Esophagus squamous epithelium (tissue), 5 donors: ENCODE measurements at places on chromosomes 5 and 9.

- peaks cover 13% of the 10 kb centered on the region for H3K4me1 ChIP-seq
- no peaks in the 10 kb centered on the region for H3K27me3 ChIP-seq
- DNase-seq = no peak
Measured at GRCh38 chr9:132012704-132013357, 66.8 kb downstream of the MED27 start.

GRCh38 chr5:120415985-120416384 lies 48.1 kb upstream of the PRR16 start:
- no peaks in the 10 kb centered on the region for H3K4me1 ChIP-seq
- no peak for DNase-seq
- H3K36me3 ChIP-seq = no peaks in the 10 kb centered on the region
- H3K27me3 ChIP-seq = no peaks in the 10 kb centered on the region
- no peak overlapping the region for H3K4me3 ChIP-seq

GRCh38 chr5:154300207-154300883 lies 109.8 kb downstream of the GALNT10 start:
- H3K36me3 ChIP-seq = peaks cover 24% of the 10 kb centered on the region
- H3K27ac ChIP-seq = no peak overlapping the region
- no peaks in the 10 kb centered on the region for H3K27me3 ChIP-seq
- H3K4me1 ChIP-seq = peaks cover 6% of the 10 kb centered on the region
- DNase-seq = no peak

- H3K27me3 ChIP-seq = no peaks in the 10 kb centered on the region
- no peak overlapping the region for H3K27ac ChIP-seq
- no peak for DNase-seq
- no peaks in the 10 kb centered on the region for H3K4me1 ChIP-seq
Measured at GRCh38 chr9:93295031-93295430, 111.1 kb downstream of the WNK2 start.

DNA sequence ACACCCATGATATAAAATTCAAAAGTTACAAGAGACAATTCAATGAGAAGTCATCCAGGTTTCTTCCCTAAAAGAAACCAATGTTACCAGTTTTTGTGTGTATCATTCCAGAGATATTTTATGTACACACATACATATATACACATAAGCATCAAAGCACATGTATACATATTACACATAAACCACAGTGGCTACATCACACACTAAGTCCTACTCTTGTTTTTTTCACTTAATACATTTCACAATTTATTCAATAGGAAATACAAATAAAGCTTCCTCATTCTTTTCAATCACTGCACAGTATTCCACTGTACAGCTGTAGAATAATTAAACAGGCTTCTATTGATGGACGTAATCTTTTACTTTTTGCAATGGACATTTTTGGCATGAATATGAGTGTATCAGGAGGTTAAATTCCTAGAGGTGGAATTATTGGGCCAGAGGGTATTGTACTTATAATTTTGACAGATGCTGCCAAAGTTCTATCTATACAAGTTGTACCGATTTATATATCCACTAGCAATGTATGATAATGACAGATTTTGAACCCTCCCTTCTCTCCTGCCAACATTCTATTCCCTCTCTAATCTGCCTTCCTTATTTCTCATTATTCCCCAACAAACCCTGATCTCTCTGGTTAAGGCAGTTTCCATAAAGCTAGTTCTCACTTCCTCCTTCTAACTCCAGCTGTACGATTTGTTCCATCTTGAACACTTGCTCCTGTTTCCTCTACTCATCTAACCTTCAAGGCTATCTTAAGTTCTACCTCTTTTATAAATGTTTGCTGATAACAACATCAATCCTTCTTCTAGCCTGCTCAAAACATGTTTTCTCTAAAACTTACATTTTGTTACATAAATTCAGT lies 35.2 kb downstream of the MRPS27 start:
- DNase-seq = no peak
- no peak overlapping the region for H3K27ac ChIP-seq
- H3K4me1 ChIP-seq = peaks cover 33% of the 10 kb centered on the region
- no peak overlapping the region for H3K4me3 ChIP-seq
- H3K27me3 ChIP-seq = no peaks in the 10 kb centered on the region
- H3K36me3 ChIP-seq = peaks cover 5% of the 10 kb centered on the region

GRCh38 chr9:110337727-110338126 lies at the start of gene TXNDC8:
Gene TXNDC8 (minus strand): TSS chr9:110337863.
- no peaks in the 10 kb centered on the region for H3K27me3 ChIP-seq
- no peak for DNase-seq
- no peak within 1 kb of the TSS for H3K4me3 ChIP-seq
- H3K4me1 ChIP-seq = peaks cover 18% of the 10 kb centered on the region

DNA sequence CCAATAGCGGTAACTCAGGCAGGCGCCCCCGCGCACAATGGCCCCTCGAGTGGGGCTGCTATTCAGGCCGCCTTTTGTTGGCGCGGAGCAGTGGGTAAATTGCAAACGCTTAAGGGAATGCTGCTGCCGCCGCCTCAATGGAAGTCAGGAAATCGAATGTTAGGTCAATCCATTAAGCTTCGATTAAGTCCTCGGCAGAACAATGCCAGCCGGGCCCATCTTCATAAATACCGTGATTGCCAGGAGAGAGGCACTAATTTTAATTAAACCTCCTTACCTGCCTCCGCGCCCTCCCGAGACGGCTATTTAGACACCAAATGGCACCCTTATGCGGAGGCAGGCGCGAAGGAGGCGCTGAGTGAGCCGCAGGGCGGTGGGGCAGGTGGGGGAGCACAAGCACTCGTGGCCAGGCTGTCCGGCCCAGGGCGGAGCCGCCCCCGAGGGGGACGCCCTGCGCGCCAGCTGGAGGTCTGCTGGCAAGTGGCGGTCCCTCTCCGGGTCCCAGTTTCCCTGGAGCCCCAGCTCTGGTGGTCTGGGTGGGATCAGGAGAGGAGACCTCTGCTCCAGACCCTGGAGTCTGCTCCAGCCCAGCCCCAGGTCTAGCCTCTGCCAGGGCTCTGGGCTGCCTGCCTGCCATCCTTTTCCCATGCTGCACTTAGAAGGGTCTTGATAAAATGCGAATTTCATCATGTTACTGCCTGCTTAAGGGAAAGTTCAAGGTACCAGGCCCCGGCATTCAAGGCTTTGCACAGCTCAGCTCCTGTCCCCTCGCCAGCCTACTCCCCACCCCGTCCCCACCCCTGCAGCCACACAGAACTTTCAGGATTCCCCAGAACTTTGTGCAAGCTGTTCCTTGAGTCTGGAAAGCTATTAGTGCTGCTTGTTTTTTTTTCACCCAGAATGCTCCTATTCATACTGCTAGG lies 19.7 kb downstream of the NR5A1 start:
- H3K36me3 ChIP-seq = no peaks in the 10 kb centered on the region
- peaks cover 98% of the 10 kb centered on the region for H3K27me3 ChIP-seq
- DNase-seq = no peak
- no peak overlapping the region for H3K4me3 ChIP-seq
- H3K27ac ChIP-seq = no peak overlapping the region

DNA sequence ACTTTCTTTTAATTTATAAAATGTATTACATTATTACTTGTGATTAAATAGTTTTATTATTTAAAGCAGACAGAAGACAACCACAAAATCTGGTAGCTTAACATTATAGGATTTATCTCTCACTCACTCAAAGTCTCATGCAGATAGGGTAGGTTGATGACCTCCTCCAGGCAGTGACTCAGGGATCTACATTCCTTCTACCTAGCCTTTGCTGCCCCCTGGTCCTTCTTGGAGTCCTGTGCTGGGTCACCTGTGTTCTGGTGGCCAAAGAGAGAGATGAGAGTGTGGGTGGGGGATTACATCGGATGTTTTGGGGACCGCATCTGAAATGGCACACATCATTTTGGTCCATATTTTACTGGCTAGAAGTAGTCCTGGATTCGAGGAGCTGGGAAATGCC lies 95.7 kb upstream of the CTSL start:
- no peaks in the 10 kb centered on the region for H3K36me3 ChIP-seq
- no peaks in the 10 kb centered on the region for H3K4me1 ChIP-seq
- no peak for DNase-seq
- no peak overlapping the region for H3K4me3 ChIP-seq
- no peaks in the 10 kb centered on the region for H3K27me3 ChIP-seq
- no peak overlapping the region for H3K27ac ChIP-seq

GRCh38 chr5:776862-777711 lies 7.4 kb downstream of the ZDHHC11B start:
- no peaks in the 10 kb centered on the region for H3K27me3 ChIP-seq
- H3K36me3 ChIP-seq = no peaks in the 10 kb centered on the region
- no peaks in the 10 kb centered on the region for H3K4me1 ChIP-seq
- DNase-seq = no peak

- no peak for DNase-seq
- H3K27me3 ChIP-seq = no peaks in the 10 kb centered on the region
- no peaks in the 10 kb centered on the region for H3K4me1 ChIP-seq
- no peaks in the 10 kb centered on the region for H3K36me3 ChIP-seq
- H3K4me3 ChIP-seq = no peak overlapping the region
Measured at GRCh38 chr5:126931963-126932660, 98.2 kb downstream of the MARCHF3 start.

DNA sequence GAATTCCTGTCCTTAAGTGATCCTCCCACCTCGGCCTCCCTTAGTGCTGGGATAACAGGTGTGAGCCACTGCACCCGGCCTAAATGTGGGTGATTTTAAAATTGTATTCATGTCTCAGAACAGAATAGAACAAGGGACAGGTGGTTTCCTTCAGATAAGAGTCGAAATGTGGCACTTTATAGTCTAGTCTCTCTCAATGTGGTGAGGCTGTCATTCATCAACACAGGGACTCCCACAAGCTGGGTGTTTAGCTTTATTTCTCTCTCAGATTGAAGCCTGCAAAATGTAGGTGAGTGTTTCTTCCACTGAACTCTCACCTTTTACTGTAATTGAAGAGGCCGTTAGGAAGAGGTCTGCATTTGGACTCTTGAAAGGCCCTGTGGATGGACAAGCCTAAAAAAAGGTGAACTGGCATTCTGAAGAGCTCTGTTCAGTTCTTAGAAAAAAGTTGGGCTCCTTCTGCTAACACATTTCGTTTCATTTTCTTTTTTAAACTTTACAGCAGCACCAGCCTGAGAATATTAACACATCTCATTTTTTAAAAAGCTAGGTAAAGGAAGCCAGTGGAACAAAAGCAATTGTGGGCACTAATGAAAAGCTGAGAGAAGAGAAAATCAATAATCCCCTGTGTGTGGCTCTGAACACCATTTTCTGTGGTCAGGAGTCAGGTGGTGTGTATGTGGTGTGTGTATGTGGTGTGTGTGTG lies 126.2 kb upstream of the SLC28A3 start:
- H3K27me3 ChIP-seq = peaks cover 11% of the 10 kb centered on the region
- H3K4me3 ChIP-seq = no peak overlapping the region
- no peak for DNase-seq
- H3K36me3 ChIP-seq = no peaks in the 10 kb centered on the region
- H3K4me1 ChIP-seq = no peaks in the 10 kb centered on the region
- no peak overlapping the region for H3K27ac ChIP-seq

- DNase-seq = no peak
- H3K4me1 ChIP-seq = no peaks in the 10 kb centered on the region
- no peaks in the 10 kb centered on the region for H3K36me3 ChIP-seq
- H3K27ac ChIP-seq = peak overlapping the region; percentile 6
- no peaks in the 10 kb centered on the region for H3K27me3 ChIP-seq
Measured at GRCh38 chr5:35857606-35858205, 1.0 kb downstream of the IL7R start.

- no peak for DNase-seq
- no peak overlapping the region for H3K4me3 ChIP-seq
Measured at GRCh38 chr5:180020176-180020575, 51.4 kb downstream of the RNF130 start.

GRCh38 chr5:59799668-59800346 lies 93.7 kb downstream of the PDE4D start:
- H3K27ac ChIP-seq = peak overlapping the region; percentile 74
- no peaks in the 10 kb centered on the region for H3K4me1 ChIP-seq
- no peaks in the 10 kb centered on the region for H3K36me3 ChIP-seq
- no peaks in the 10 kb centered on the region for H3K27me3 ChIP-seq
- peak overlapping the region; percentile 10 for H3K4me3 ChIP-seq

DNA sequence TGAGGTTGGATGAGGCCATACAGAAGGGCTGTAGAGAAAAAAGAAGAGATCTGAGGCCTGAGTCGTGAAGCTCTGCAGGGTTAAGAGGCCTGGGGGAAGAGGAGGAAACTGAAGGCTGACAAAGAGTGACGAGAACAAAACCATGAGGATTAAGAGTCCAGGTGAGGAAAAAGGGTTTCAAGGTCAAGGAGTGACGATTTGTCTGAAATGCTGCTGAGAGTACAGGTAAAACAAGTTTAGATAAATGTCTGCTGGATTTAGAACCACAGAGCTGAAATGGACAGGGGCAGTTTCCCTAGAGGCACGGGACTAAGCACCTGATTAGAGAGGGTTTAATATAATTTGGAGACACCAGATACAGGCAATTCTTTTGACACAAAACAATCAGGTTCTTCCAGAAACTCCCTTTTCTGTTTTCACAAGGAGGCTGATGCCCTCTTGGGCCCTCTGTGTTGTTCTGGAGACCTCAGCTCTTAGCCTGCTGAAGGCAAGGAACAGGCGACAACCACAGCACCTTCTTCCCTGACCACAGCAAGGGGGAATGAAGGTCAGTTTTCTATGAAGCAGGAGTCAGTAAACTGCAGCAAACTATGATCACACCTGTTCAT lies 14.6 kb upstream of the GCNT1 start:
- no peak overlapping the region for H3K27ac ChIP-seq
- H3K36me3 ChIP-seq = no peaks in the 10 kb centered on the region
- peaks cover 5% of the 10 kb centered on the region for H3K4me1 ChIP-seq

- H3K27ac ChIP-seq = no peak overlapping the region
- no peaks in the 10 kb centered on the region for H3K4me1 ChIP-seq
- no peaks in the 10 kb centered on the region for H3K27me3 ChIP-seq
- no peaks in the 10 kb centered on the region for H3K36me3 ChIP-seq
- DNase-seq = no peak
Measured at GRCh38 chr5:8057769-8058168, 188.8 kb downstream of the MTRR start.

- DNase-seq = no peak
- no peak overlapping the region for H3K27ac ChIP-seq
- no peaks in the 10 kb centered on the region for H3K4me1 ChIP-seq
Measured at GRCh38 chr9:36934478-36935065, 99.5 kb downstream of the PAX5 start.

DNA sequence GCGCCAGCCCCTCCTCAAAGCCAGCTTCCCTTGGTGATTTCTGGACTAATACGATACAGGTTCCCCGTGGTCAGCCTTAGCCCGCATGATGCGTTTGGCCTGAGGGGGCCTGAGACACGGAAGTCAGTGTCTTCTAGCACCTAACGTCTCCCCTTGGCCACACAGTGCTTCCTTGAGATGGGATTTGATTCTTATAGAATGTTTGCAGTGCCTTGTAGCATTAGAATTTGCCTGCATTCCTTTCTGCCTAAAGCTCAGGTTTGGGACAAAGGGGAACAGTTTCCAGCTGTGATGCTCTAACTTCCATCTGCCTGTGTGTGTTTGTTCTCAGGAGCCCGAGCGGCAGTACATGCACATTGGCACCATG lies 34.4 kb downstream of the CFAP90 start:
- H3K4me1 ChIP-seq = no peaks in the 10 kb centered on the region
- H3K36me3 ChIP-seq = no peaks in the 10 kb centered on the region
- DNase-seq = no peak
- H3K4me3 ChIP-seq = no peak overlapping the region

DNA sequence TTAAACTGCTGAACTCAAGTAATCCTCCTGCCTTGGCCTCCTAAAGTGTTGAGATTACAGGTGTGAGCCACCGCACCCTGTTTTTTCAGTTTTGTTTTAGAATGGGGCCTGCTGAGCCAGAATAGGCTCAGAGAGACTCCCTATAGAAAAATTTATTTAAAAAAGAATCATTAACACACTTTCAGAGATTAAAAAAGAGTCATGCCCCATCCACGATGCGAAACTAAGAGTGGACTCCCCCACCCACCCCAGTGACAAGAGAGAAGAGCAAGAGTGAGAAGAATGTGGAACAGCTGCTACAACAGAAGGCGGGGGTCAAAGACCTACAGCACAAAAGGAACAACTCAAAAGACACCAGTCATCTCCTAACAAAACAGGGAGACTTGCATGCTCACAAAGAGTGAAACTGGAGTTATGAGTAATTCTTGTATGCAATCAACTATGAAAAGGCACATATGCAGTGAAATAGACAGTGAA lies 47.2 kb downstream of the GLDC start:
- no peaks in the 10 kb centered on the region for H3K4me1 ChIP-seq
- no peaks in the 10 kb centered on the region for H3K36me3 ChIP-seq
- H3K27me3 ChIP-seq = no peaks in the 10 kb centered on the region
